ENCODE measurements at places on chromosomes 11 and 22.

GRCh38 chr22:27022274-27022895, 365.0 kb downstream of the MIAT start:
- no peak for DNase-seq

- DNase-seq: no peak
Measured at GRCh38 chr11:116895048-116895757, 57.8 kb upstream of the APOA1 start.

- DNase-seq: no peak
Measured at GRCh38 chr11:134387501-134387900, 24.5 kb downstream of the B3GAT1 start.

DNA sequence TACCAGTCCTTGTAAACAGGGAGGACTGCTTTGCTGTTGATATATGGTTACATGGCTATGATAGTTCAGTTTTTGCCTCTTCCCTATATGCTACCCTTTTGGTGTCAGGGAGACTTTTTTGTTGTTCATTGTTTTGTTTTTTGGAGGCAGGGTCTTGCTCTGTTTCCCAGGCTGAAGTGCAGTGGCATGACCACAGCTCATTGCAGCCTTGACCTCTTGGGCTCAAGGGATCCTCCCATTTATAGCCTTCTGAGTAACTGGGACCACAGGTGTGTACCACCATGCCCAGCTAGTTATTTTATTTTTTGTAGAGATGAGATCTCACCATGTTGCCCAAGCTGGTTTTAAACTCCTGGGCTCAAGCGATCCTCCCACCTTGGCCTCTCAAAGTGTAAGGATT, 38.6 kb upstream of the SPTBN2 start:
- no peak for DNase-seq

DNA sequence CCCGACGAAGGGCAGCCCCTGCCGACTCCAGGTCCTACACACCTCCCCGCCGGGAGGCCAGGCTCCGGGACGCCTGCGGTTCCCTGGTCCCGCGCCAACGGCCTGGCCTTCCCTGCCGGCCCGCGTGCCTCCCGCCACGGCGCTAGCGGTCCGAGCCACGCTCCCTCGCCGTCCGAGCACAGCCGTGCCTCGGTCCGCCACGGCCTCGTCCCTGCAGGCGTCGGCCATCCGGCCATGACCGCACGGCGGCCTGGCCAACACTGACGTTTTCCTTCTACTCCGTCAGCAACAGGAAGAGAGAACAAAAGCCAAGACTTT, 532 bp downstream of the EIF4G2 start:
- DNase-seq: no peak

GRCh38 chr11:21470521-21470920, 722.4 kb upstream of the ANO5 start:
- DNase-seq: no peak
